ENCODE measurements at places on chromosomes 16 and 17.

DNA sequence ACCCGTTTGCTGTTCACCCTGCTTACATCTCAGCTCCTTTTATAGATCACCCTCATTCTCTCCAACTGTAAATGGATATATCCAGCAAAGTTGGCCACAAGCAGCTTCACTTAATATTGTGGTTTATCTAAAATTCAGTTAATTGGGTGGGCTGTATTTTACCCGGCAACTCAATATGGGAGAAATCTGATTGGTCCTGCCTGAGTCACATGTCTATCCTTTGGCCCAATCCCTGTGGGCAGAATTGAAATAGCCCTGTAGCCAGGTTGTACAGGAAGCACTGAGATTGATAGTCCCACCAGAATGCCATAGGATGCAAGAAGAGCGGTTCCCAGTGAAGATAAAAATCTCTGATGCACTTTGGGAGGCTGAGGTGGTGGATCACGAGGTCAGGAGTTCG is 73.2 kb downstream of the AIPL1 start:
- peak; percentile 50 for DNase-seq

DNA sequence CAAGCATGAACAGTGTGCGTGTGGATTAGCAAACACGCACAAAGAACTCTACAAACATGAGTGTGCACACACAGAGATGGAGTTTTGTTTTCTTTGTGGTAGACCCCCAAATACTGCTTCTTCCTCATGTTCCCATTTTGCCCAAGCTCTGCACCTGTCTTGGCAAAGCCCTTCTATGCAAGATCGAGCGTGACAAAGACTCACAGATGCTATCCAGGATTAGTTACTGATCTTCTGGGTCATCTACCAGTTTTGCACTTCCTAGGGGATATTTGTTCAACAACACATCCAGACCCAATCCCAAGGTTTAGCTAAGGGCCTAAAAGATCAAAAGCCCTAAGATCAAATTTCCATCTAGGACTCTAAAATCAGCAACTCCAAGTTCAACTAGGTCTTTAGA is 16.0 kb downstream of the LRRC36 start:
- no peak for DNase-seq

- DNase-seq = peak; percentile 78
Measured at GRCh38 chr16:28925386-28926228, 569 bp upstream of the RABEP2 start.

DNA sequence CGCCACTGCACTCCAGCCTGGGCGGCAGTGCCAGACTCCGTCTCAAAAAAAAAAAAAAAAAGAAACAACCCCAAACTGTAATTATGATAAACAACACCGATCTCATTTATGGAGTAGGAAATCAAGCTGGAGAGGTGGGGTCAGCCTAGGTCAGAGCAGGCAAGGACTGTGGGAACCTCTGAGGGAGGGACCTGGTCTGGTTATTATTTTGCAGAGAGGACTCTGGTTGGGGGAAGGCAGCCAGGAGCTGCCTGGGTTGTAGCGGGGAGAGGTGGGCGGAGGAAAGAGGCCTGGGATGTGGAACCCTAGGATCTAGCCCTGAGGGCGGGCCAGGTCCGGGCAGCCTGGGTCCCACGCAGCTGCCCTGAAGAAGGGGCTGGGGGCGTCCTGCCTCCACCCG is 10.9 kb upstream of the HS3ST6 start:
- no peak for DNase-seq

DNA sequence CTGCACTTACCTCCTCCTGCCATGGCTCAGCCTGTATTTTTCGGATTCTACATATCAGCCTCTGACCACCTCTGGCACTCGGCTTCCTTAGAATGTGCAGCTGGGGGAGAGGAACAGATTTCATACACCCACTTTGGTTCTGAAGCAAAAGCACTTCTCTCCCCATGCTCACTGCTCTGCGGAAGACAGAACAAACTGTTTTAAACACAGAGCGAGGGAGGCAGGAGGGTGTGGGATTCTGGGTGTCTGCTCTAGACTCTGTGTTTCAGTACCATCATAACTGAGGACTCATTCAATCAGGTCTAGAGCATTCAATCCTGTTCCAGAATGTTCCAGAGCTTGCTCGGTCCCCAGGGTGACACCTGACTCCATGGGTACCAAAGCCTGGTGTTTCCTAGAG is 239.1 kb downstream of the GRIN2A start:
- DNase-seq = no peak

DNA sequence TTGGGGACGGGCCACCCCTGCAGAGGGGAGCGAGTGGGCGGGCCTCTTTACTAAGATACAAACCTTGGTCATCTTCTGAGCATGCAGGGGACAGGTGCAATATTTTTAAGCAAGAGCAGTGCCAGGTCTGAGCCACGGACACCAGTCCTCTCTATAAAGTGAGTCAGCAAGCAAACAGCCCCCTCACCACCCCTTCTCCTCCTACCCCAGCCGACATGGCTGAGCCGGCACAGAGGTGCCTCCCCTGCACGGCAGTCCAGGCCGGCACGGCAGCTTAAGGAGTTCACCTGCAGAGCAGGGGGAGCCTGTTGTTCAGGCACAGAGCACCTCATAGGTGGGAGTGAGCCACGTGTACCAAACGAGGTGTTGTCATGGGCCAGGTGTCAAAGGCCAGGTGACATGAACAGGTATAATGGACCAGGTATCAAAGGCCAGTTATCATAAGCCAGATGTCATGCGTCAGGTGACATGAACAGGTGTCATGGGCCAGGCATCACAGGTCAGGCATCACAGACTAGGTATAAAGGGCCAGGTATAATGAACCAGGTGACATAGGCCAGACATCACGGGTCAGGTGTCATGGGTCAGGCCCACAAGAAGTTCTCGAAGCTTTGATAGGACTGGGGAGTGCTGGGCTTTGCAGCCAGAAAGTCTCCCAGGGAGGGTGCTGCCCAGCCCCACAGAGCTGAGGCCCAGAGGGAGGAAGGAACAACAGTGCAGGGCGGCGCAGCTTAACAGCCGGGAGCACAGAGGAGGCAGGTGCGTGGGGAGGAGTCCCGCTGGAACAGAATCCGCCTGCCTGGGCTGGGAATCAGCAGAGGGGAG is 42.6 kb upstream of the ZNF469 start:
- DNase-seq = no peak

- DNase-seq = no peak
Measured at GRCh38 chr17:27226611-27227230, 67.2 kb upstream of the WSB1 start.

GRCh38 chr16:11234884-11235702 is 20.9 kb downstream of the SOCS1 start:
- DNase-seq = no peak

- peak; percentile 78 for DNase-seq
Measured at GRCh38 chr17:2396568-2397246, 4.2 kb downstream of the MNT start.

DNA sequence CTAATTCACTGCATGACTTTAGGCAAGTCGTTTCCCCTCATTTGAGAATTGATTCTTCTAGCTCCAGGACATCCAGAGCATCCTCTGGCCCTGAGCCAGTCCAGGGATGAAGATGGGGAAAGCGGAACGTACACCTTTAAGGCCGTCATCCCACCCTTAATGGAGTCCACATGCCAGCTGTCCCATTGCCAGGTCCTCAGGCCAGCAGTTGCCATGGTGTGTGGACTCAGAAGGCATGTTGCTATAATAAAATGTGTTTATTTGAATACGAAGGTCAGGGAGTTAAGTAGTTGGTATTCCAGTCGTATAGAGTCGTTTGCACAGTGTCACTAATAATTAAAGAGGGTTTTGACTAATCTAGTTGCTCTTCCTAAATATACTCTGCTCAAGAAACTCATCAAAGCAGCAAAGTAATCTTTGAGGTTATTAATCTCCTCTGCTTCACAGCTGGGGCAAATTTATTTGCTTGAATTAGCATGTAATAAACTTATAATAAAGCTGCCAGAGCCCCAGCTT is 30.4 kb downstream of the CCDC182 start:
- no peak for DNase-seq

DNA sequence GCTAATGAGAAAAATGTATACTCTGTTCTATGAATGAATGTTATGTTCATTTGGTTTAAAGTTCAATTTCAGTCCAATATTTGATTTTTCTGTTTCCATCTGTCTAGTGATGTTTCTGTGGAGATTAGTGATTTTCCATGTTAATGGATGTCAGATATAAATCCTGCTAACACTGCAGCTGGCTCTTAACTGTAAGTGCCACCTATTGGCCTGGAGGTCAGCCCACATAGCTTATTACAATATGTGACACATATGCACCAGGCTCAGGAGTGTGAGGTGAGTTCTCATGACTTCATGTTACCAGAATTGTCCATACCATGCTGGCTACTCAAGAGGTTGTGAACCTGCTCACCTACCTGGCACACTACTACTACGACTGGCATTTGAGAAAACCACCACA is 17.1 kb downstream of the ATF7IP2 start:
- no peak for DNase-seq

DNA sequence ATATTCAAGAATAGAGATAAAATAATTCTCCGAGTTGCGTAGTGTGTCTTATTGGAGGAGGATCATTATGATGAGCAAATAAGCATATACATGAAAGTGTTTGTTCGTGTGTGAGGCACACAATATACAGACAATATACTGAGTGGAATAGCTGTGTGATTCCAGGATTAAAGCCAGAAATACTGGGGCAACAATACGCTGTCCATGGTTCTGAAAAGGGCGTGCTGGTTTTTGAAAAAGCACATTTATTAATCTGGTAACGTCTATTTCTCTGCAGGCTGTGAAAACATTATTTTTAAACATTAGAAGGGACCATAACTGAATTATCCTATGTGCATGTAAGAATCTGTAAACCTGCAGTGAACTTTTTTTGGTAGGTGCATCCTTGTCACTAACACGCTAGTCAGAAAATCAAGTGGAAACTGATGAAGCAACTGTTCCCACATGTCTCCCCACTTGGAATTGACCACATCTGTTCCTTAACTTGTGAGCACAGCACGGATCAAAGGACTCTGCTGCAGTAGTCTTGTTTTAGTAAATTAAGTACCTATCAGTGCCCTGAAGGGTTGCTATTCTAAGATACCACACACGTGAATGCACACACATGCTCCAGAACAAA is 346.0 kb downstream of the GRIN2A start:
- DNase-seq = no peak

DNA sequence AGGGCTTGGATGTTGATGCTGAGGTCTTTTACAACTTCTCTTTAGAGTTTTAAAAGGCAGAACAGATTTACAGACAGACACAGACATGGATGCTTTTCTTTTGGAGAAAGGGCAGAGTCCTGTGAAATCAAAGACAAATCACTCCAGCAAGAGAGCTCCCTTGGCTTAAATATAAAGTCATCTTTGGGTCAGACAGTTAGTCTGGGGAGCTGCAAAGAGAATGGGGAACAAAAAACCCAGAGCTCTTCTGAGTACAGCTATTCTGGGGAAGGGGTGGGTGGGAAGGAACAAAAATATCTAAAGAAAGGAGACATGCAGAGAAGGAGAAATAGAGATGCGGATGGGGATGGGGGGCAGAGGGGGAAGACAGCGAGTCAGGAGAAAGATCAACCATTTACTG is 266.6 kb downstream of the XYLT1 start:
- DNase-seq = no peak

DNA sequence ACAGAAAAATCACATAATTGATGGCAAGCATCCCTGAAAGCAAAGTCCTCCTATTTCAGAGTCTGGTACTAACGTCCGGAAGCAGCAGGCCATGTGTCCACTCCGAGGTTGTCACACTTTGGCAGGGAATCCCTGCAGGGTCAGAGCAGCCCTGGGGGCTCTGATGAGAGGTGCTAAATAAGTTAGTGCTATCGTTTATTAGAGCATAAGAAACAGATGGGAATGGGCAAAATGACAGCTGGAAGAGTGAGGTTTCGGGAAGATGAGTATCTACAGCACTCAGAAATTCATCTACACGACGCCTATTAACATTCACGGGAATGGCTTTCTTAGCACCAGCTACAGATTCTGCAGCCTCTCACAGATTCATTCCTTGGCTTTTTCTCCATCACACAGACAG is 465.4 kb upstream of the PSMD7 start:
- DNase-seq = no peak

GRCh38 chr16:14013571-14014283 is 57.4 kb upstream of the MRTFB start:
- DNase-seq = no peak

DNA sequence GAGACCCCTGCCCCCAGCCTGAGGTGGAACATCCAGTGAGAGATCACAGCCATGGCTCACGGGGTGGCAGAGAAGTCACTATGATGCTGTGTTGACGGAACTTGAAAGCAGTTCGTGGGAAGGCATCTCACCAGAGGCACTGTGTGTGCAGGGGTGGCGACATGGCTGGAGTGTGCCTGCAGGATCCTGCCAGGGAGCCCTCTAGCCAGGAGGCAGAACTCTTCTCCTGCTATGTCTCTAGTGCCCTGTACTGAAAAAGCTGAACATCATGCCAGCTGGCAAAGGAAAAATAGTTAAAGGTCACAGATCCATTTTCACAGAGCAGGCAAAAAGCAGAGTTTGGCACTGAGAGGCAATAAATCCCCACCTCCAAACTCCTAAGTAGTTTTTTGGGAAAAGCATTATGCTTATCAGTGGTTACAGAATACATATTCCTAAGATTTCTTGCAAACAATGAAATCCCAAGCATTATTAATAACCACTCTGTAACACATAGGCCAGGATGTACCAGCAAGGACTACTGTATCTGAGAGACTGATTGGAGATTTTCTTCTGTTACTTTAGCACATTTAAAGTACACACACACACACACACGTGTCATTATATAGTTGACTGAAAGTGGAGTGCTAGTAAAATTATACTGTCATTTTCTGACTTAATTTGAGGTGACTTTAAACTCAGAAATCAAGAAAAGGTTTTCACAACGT is 36.8 kb downstream of the TNRC6C start:
- DNase-seq = no peak

- no peak for DNase-seq
Measured at GRCh38 chr16:998211-998610, 16.6 kb downstream of the SOX8 start.

GRCh38 chr16:31364421-31364820 is 9.4 kb downstream of the ITGAX start:
- DNase-seq = no peak

DNA sequence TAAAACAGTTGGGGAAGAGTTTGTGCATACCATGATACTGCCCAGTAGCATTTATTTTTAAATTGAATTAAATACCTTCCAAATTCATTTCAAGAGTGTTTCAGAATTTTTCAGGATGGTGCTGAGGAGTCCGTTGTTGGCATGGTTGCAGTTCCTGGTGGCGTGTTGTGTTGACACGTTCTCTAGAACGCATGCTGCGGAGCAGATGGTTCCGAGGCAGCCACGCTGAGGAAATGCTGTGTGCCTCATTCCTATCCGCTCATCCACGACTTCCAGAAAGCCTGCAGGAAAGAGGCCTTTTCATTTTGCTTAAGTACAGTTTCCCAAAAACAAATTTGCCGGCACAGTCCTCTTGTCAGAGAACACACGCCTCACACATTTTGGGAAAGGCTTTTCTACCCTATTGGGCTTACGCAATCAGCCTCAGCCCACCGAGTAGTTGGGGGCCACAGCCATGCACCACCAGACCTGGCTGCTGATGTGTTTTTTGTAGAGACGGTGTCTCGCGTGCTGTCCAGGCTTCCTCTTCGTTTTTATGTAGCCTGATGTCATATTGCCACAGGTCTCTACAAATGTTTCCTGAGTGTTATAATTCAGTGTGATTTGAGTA is 32.1 kb upstream of the IL17C start:
- DNase-seq = no peak

- no peak for DNase-seq
Measured at GRCh38 chr16:74732707-74733350, 32.2 kb upstream of the MLKL start.

GRCh38 chr16:87560428-87561199 is 41.7 kb upstream of the JPH3 start:
- peak; percentile 48 for DNase-seq

- DNase-seq = no peak
Measured at GRCh38 chr16:10370096-10370726, 15.7 kb upstream of the ATF7IP2 start.

GRCh38 chr16:68369697-68370580 is 59.1 kb downstream of the PRMT7 start:
- DNase-seq = peak; percentile 83
